ENCODE measurements at places on chromosomes 7 and 10. TPM values are rescaled to one million over a fixed set of nuclear protein-coding genes. Genes with fewer than 3 reads are reported as not detected.

Gene TMEM130
- not detected for total RNA-seq

Gene NSMCE4A
- 78.3 TPM for total RNA-seq

Gene ERV3-1
- 58.4 TPM for total RNA-seq

Gene FAM241B
- 7.1 TPM for total RNA-seq

Gene CHAT
- total RNA-seq: 0.23 TPM

Gene NOS3
- 102 TPM for total RNA-seq

Gene SEMA3D
- 1.8 TPM for total RNA-seq

Gene PRKCQ
- total RNA-seq: 24.0 TPM

- no peak for DNase-seq
Observed at GRCh38 chr7:29150856-29151255, 4.5 kb upstream of the CPVL start.

GRCh38 chr10:130026670-130027456 lies 62.8 kb upstream of the EBF3 start:
- DNase-seq: no peak

GRCh38 chr10:130361351-130362105 lies 225.3 kb downstream of the GLRX3 start:
- DNase-seq: no peak

GRCh38 chr7:36638140-36638539 lies 86.2 kb downstream of the AOAH start:
- no peak for DNase-seq

DNA sequence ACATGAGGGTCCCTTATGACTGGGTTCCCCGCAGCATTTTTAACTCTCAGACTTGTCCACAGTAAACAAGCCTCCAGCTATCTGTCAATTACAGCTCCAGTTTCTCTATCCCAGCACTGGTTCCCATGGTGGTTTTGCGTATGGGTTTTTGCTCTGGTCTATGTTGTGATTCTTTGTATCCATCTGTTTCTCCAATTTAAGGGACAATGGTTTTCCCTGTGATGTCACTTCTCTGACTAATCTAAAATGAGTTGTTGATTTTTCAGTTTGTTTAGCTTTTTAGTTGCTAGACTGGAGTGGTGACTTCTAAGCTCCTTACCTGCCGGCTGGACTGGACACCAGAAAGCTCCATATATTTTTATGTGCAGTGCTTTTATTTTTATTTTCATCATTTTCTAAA lies 303.7 kb downstream of the INHBA start:
- DNase-seq: no peak

GRCh38 chr7:103996017-103996551 lies 6.6 kb upstream of the RELN start:
- no peak for DNase-seq

DNA sequence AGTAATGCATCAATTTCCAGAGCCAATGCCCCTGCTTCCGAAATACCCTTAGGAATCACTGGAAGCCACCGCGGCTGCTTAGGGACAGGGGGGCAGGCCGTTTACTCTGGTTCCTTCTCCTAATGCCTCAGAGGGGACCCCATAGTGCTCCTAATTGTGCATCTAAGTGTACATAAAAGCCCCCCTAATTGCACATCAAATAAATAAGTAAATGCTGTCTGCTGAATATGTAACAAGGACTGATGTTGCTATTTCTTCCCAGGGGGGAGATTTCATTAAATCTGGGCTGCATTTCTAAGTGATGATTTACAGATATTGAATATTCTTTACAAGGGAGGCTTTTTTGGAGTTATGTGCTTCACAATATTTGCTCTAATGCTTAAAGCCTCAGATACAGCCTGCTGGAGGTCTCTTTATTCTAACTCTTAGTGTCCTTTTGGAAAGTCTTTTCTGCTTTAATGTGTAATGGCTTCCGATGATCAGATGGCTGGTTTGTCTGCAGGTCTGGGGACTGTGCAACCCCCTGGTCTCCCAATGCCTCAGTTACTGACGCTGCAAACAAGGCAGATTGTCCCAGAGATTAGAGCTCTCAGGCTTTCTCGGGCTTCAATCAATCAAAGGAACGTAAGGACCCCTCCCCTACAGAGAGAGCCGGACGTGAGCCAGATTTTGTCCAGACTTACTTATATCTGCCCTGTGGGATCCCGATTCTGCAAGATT lies 143.0 kb downstream of the PRPF18 start:
- DNase-seq: no peak

GRCh38 chr7:142584765-142585164 lies 164.5 kb upstream of the PRSS1 start:
- no peak for DNase-seq

GRCh38 chr10:12656518-12657142 lies 307.3 kb downstream of the CAMK1D start:
- DNase-seq: no peak

- DNase-seq: no peak
Observed at GRCh38 chr7:50393076-50393475, 57.1 kb downstream of the FIGNL1 start.

DNA sequence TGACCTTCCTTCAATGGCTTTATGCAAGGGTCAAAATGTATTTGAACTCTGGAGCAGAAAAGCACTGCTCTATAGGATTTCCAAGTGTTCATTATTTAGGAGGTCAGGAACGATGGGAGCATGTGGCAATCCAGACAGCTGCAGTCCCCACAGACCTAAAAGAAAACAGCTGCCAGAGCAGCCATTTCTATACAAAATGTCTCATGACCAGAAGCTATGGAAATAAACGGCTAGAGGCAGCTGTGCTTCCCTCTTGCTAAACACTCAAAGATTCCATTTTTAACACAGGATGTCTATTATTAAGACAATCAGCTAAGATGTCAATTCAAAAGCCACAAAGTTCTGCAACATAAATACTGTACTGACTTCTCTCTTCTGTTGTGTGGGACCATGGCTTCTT lies 879.1 kb upstream of the C7orf33 start:
- DNase-seq: no peak

DNA sequence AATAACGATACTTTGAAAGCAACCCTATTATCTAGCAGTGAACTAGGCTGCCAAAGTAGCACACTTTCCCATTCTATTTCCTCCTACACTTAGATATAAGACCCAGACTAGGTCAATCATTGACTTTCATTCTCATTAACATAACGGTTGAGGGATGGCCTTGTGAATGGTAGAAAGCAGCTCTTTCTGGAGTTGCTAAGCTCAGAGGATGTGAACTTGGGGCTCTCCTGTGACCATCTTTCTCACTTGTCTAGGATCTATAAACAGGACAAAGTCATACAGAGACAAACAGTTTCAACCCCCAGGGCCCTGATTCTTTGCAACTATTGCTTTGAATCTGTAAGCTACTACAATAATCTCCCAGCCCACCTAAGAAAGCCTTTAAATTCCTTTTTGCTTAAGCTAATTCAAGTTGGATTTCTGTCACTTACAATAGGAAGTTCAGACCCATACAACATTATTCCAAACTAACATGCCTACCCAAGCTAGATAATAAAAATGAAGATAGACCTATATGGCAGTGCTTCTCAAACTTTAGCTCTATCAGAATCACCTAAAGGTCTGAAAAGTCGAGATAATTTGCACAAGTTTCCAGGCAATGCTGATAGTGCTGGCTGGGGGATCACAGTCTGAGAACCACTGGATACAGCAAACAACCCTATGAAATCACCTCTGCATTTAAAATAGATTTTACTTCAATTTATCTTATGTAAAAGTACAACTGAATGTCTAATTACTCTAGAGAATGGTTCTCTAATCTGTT lies 16.7 kb downstream of the P4HA1 start:
- DNase-seq: no peak

DNA sequence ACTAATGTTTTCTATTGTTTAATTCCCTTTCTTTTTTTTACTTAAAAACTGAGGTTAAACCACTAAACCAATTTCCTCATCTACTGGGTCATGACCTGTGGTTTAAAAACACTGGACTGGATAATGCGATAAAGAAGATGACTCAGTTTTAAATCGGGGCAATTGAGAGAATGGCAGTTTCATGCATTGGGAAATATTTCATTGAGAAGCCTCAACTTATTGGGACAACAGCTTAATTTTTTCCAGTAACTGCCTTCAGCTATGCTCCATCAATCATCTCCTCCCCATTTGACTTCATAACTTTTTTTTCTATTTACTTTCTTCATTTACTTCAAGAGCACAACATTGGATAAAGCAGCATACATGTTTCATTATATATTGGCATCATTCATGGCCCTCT lies 61.8 kb upstream of the MET start:
- no peak for DNase-seq

DNA sequence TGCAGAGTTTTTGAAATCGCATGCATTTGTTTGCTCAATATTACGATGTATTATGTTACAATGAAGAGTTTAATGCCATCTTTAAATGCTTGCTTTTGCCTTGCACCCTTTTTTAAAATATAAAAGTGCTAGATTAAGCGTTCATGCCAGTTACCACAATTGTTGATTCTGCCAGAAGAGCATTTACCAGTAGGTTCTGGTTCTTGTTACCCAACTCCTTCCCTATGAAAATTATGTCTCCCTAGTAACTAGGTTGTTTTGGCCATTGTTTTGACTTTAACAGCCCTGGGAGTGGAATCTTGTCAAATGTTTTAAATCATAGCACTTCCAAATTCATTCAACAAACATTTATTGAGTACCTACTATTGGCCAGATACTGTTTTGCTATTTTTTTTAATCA lies 32.8 kb upstream of the CDK14 start:
- no peak for DNase-seq

GRCh38 chr10:80455461-80456349 lies 1.6 kb downstream of the TSPAN14 start:
- no peak for DNase-seq

- DNase-seq: no peak
Observed at GRCh38 chr10:133236401-133237240, 1.0 kb upstream of the VENTX start.

DNA sequence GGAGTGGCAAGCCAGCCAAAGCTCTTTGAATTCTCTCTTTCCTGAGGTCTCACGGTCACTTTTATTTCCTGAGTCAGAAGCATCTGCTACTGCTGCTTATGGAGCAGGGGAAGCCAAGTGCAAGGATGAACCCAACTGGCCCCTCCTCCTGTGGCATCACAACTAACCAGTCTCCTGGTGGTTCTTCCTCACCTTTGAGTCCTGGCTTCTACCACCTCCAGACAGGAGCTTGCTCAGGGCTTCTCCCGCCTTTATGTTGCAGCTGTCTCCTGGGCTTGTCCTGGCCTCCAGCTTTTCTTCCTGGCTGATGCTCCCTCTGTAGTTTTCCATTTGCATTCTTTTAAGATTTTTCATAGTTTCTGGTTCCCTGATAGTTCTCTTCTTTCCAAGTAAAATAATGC lies 349.7 kb upstream of the NRP1 start:
- DNase-seq: no peak

- no peak for DNase-seq
Observed at GRCh38 chr10:93199191-93199751, 125.6 kb downstream of the CYP26A1 start.

- DNase-seq: no peak
Observed at GRCh38 chr7:13639396-13639795, 350.1 kb downstream of the ETV1 start.

DNA sequence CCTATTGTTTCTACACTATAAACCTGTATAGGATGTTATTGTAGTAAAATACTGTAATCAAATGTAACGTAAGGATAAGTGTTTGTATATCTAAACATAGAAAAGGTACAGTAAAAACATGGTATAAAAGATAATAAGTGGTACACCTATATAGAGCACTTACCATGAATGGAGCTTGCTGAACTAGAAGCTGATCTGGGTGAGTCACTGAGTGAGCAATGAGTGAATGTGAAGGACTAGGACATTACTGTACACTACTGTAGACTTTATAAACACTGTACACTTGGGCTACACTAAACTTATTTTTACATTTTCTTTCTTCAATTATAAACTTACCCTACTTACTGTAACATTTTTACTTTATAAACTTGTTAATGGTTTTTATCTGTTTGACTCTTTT lies 732.9 kb upstream of the LRRN3 start:
- DNase-seq: no peak

DNA sequence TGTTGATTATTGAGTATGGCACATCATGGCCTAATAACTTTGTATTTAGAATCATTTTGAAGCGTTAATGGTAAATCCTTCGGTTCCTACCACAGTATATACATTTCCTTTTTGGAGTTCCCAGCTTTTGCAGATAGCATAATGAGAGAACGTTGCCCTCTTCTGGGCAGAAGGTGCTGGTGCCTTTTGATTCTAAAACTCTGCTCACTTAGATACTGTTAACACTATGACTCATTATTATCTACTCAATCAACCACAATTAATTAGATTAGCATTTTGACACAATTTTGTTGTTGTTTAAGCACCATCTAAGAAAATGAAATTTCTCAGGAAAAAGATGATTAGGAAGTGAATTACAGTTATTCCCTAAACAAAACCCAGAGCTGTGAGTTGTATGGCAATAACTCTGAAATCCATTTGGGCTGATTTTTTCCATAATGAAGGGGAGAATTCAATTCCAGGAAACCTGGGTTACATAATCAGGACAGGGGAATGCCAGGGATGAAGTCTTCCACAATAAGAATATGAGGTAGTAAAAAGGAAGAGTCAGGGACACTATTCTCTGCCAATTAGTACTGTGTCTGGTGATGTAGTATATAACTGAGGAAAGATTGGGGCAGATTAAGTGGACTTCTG lies 11.5 kb upstream of the DLD start:
- peak; percentile 43 for DNase-seq

DNA sequence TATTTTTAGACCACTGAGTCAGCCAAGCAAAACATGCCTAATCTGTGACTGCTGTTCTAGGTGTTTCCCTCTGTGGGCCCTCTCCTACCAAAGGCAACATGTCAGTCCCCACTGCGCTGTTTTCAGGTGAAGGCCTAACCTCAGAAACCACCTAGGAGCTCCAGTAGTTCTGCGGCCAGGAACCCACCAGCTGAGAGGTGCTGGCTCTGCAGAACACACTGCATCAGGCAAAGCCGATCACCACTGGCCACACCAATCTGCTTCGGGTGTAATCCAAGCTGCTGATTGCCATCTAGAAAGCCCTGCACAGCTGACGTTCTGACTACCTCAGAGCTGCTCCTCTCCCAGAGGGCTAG lies 14.9 kb downstream of the CAMK2G start:
- DNase-seq: no peak

- no peak for DNase-seq
Observed at GRCh38 chr7:128881458-128882125, 18.9 kb downstream of the ATP6V1F start.
